ENCODE measurements at places on chromosomes 13 and 19. TPM values are rescaled to one million over a fixed set of nuclear protein-coding genes. Genes with fewer than 3 reads are reported as not detected.

The CEP89 gene
- 16.9 TPM for total RNA-seq

The HIF3A gene
- total RNA-seq, result not detected

The CCDC169 gene
- total RNA-seq, result 3.2 TPM

The DNAAF3 gene
- 7.0 TPM for total RNA-seq

The BST2 gene
- total RNA-seq, result 18.6 TPM

The KANK3 gene
- 0.29 TPM for total RNA-seq

Measured in epithelial cell of proximal tubule (primary cell).